ENCODE measurements at places on chromosomes 3 and 15.

GRCh38 chr3:152891678-152892077, 56.7 kb downstream of the P2RY1 start:
- no peak for DNase-seq

GRCh38 chr3:42838571-42838970, 29.3 kb downstream of the ACKR2 start:
- no peak for DNase-seq

DNA sequence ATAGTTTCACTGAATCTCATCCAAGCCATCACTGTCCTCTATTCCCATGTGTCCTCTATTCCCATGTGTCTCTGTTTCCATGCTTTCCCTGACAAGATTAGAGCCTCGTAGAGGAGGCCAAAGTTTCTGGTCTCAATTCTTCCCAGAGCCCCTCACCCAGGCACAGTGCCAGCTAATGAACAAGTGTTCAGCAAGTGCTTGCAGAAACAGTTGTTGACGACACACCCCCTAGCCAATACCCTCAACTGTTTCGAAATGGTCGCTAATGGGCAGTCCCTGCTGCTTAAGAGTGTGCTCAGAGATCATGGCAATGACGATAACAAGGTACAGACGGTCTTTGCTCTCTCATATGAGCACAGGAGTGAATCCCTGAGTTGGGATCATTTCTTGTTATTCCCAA, 73.4 kb downstream of the FAM174B start:
- no peak for DNase-seq

DNA sequence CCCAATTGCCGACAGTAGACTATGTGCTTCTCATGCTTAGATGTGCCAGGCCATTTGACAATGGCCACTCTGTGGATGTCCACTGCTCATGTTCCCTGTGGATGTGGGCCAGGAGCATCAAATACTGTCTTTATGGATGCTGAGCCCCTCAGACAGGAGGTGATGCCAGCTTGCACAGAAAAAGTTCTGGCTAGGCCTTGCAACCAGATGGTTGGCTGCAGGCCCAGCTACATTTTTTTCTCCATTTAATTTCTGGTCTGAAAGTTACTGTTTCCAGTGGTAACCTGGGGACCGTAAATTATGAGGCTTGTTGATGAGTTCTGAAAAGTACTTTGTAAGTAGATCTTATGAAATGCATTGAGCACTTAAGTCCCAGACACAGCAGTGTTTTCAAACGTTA, 228.5 kb downstream of the CHL1 start:
- no peak for DNase-seq

DNA sequence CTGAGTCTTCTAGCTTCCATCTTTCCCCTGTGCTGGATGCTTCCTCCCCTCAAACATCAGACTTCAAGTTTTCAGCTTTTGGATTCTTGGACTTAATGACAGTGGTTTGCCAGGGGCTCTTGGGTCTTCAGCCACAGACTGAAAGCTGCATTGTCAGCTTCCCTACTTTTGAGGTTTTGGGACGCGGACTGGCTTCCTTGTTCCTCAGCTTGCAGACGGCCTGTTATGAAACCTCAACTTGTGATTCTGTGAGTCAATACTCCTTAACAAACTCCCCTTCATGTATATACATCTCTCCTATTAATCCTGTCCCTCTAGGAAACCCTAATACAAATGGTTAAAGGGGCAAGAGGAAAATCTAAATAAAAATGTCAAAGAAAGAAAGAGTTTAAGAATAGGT, 100.1 kb downstream of the ABI3BP start:
- DNase-seq, result no peak
